ENCODE measurements at places on chromosomes 12 and 14.

- DNase-seq = no peak
Measured at GRCh38 chr14:77584809-77585208, 31.6 kb downstream of the SPTLC2 start.

DNA sequence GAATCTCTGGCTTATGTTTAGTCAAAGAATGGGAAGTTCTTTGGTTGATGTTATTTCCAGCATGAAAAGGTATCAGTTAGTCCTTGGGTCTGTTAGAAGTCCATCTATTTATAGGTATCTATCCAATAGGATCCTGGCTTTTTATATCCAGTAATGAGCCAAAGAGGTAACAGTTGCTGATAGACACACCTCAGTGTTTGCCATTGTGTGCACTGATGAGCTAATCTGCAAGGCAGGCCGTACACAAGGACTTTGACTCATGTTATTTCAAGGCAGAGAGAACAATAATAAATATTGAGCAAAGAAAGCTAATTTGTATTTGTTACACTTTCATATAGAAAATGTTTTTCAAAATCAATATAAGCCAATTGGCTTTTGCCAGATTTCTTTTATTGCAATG is 56.4 kb downstream of the GLT1D1 start:
- DNase-seq = no peak

DNA sequence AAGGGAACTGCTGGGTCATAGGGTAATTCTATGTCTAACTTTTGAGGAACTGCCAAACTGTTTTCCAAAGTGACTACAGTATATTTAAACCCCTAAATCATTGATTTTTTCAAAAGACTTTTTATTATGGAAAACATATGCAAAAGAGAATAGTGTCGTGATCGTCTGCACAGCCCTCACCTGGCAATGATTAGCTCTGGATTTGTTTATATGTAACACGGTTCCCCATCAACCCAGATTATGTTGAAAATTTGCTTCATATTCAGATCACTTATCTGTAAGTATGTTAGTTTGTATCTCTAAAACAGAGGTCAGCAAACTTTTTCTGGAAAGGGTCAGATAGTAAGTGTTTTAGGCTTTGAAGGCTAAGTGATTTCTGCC is 52.7 kb downstream of the CCDC92 start:
- no peak for DNase-seq

- peak; percentile 43 for DNase-seq
Measured at GRCh38 chr12:43444940-43445564, 107.0 kb downstream of the ADAMTS20 start.

- peak; percentile 44 for DNase-seq
Measured at GRCh38 chr12:8860165-8860961, 37.9 kb downstream of the A2ML1 start.

- DNase-seq = no peak
Measured at GRCh38 chr14:104776961-104777807, 18.4 kb downstream of the AKT1 start.

- DNase-seq = no peak
Measured at GRCh38 chr14:37792124-37792523, 196.7 kb downstream of the TTC6 start.

DNA sequence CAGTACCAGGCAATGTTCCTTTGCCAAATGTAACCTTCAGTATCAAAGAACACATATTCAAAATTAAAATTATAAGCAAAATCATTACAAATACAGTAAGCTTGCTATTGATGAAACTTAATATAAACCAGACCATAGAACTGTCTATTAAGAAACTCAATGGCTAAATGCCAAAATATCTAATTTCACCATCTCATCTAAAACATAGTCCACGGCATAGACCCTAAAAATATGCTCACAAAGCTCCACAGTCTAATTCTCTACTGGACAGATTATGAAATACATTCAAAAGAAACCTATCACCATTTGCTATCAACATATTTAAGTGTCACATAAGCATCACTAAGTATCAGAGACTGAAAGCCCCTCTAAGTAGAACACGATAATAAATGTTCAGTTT is 25.2 kb downstream of the DUSP16 start:
- no peak for DNase-seq

- DNase-seq = no peak
Measured at GRCh38 chr12:24062642-24063245, 113.3 kb upstream of the SOX5 start.

GRCh38 chr14:68369281-68370056 is 423.4 kb downstream of the ZFP36L1 start:
- no peak for DNase-seq

DNA sequence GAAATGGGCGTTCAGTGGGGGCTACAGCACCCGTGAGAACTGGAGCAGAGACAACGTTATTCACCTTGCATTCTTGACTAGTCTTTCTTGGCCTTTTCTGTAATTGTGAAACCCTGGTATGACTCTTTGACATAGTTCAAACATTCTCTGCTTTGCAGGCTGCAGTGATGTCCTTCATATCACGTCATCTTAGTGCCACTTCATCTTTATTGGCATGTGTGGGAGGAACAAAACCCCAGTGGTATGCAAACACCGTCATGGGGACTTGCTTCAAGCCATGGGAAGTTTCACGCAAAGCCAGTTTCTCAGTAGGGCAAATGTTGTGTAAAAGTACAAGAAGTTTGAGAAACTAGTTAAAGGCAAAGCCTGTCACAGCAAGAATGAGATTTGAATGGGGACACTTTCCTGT is 20.2 kb upstream of the DUSP16 start:
- no peak for DNase-seq

DNA sequence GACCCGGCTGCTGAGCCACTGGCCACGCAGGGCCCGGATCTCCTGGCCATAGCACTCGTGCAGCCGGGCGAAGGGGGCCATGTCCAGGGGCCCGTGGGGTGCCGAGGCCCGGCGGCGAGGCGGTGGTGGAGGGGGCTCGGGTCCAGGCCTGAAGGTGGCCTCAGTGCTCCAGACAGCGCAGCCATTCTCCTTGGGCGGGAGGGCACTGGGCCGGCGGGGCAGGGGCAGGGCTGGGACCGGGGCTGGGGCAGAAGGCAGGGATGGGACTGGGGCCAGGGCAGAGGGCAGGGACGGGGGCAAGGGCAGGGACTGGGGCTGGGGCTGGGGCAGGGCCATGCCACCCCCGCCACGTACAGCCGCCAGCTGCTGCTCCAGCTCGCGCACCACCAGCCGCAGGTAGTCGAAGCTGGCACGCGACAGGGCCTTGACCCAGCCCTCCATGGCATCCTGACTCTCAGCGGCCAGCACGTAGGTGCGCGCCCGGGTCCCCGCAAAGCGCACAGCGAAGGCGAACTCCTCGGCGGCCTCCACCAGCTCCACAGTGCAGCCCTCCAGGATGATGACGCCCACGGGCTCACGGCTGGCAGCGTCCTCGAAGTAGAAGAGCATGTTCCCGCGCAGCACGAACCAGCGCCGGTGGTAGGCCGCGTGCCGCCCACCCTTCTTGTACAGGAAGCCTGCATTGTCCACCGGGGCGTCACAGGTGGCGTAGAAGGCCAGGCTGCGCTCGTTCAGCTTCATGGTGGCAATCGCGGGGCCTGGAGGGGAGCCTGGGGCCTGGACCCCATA is 6.0 kb downstream of the PHETA1 start:
- DNase-seq = no peak

DNA sequence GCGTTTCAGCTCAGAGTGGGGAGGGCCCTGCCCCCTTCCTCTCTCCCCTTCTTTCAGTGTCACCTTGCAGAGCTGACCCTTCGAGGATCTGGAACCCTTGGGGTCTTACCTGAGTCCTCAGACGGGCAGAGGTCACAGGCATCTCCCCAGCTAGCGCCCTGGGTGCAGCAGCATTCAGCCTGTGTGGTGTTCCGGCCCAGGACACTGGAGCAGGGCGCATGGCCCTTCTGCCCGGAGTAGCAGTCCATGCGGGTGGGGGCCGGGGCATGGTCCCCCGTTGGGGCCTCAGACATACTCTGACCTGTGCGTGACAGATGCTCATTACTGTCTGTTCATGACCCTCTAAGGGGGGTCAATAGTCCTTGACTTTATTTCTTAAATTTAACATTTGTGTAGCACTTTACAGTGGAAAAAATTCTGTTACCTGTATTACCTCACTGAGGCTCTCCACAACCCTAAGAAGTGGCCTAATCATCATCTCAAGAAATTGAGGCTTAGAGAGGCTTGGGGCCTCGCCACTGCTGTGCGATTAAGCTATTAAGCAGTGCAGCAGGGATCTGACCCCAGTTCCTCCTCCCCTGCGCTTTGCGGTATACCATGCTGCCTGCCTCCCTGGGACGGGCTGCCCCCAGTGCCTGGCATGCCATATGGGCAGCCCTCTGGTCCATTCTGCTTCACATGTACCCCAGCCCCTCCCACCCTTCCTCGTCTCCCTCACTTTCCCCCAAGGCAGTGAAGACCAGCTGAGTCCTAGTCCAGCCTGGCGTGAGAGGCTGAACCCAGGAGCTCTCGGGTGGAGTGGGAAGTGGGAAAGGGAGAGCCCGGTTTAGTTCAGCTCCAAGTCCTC is 11.5 kb downstream of the ISCA2 start:
- no peak for DNase-seq

DNA sequence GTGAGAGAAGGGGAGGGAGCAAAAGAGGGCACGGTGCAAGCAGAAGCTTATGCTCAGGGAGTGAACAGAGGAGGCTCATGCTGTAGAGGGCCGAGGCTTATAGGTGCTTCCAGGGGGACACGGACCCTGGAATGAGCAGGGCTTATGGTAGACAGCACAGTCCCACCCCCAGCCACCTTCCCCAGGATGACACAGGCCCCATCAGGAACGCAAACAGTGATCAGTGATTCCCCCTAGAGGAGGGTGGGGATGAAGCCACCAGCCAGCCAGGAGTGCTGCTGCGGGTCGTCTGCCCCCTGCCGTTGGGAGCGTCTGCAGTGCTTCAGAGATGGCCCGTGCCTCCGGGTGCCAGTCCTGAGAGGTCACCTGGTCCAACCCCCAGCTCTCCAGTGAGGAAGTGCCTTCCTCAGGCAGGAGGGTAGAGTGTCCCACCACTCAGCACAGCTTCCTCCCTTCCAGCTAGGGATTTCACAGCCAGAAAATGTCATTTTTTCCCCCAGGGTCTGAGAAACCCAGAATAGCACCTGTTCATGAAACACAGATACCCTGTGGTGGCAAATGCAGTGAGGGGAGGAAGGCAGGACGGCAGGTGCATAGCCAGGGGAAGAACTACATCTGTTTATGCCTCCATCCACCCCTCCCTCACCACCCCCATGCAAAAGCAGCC is 60.7 kb downstream of the SLC6A12 start:
- peak; percentile 53 for DNase-seq

GRCh38 chr14:76884853-76885276 is 58.7 kb downstream of the LRRC74A start:
- no peak for DNase-seq

GRCh38 chr12:69821456-69822159 is 3.4 kb upstream of the MYRFL start:
- DNase-seq = no peak

DNA sequence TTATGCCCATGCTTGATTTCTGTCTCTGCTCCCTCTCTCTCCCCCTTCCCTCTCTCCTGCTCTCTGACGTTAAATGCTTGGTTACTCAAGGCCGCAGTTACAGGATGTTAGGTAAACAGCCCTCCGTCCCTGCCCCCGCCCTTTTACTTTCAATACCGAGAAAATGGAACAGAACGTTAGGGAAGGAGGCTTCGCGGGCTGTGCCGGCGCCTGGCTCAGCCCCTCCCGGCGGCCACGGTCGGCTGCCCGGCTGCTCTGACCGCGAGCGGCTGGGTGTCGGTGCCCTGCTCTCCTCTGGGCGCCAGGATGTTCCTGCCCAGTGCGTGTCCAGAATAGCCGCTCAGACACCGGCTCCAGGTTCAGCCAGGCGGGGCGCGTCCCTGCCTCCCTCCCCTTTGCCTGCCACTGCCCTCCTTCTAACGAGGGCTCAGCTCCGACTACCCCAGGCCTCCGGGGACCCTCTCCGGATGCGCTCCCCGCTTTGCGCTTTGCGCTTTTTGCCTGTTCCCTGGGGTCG is 166.1 kb downstream of the ADCK1 start:
- no peak for DNase-seq

- DNase-seq = no peak
Measured at GRCh38 chr12:21894792-21895595, 46.2 kb downstream of the ABCC9 start.

GRCh38 chr12:53265783-53266182 is 2.3 kb upstream of the ESPL1 start:
- DNase-seq = no peak

GRCh38 chr12:127957001-127957660 is 309.8 kb upstream of the TMEM132C start:
- no peak for DNase-seq

GRCh38 chr14:30657606-30658163 is 35.6 kb downstream of the SCFD1 start:
- DNase-seq = peak; percentile 17

DNA sequence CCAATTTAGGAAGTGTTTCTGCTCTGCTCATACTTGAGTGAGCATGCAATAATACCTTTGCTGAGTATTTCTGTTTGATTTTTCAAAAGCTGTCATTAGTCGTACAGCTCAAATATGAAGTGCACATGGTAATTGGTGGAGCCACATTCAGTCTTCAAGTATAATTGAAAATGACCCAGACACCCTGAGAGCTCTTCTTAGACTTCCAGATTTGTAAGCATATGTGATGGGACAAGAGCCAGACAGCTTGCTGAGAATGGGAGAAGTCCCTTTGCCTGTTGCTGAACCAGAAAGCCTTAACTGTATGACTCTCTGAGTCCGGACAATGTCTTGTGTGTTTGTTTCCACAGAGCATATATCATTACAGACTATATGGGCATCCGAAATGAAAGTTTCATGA is 307.3 kb downstream of the TMEM117 start:
- DNase-seq = no peak

DNA sequence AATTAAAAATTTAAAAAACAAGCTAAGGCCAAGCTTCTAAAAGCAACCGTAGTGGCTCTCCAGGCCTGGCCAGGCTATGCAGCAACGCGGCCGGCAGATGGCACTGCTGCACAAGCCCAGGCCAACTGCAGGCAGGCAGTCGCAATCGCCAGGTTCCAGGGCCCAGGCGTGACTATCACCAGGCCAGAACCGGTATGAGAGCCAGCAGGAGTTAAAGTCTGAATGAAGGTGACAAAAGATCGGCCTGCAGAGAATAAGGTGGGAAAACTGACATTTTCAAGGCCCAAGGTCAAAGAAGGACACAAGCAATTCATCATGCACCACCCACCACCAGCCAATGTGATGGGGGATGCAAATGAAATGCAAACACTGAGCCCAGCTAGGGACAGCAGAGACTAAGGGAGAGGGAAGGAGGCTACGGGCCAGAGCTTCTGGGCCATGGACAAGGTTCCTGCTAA is 43.6 kb upstream of the ANO2 start:
- DNase-seq = peak; percentile 63

GRCh38 chr14:75339059-75339458 is 60.4 kb downstream of the FOS start:
- DNase-seq = no peak

- peak; percentile 6 for DNase-seq
Measured at GRCh38 chr14:103716091-103716801, 636 bp downstream of the ZFYVE21 start.

Data from CD4-positive, alpha-beta T cell treated with Interleukin-21 for 1 hour (primary cell).